Psoas muscle (tissue), 8 donors: ENCODE measurements at places on chromosomes 7 and 10. TPM values are rescaled to one million over a fixed set of nuclear protein-coding genes. Genes with fewer than 3 reads are reported as not detected.

GRCh38 chr7:31910191-31910590 lies 160.0 kb downstream of the PDE1C start:
- no peak overlapping the region for H3K4me3 ChIP-seq
- no peaks in the 10 kb centered on the region for H3K27me3 ChIP-seq
- DNase-seq: no peak
- no peaks in the 10 kb centered on the region for H3K4me1 ChIP-seq
- H3K27ac ChIP-seq: no peak overlapping the region

GRCh38 chr7:47568547-47568946 lies 13.4 kb downstream of the TNS3 start:
- no peaks in the 10 kb centered on the region for H3K36me3 ChIP-seq
- no peaks in the 10 kb centered on the region for H3K27me3 ChIP-seq
- peaks cover 22% of the 10 kb centered on the region for H3K4me1 ChIP-seq
- H3K4me3 ChIP-seq: no peak overlapping the region

DNA sequence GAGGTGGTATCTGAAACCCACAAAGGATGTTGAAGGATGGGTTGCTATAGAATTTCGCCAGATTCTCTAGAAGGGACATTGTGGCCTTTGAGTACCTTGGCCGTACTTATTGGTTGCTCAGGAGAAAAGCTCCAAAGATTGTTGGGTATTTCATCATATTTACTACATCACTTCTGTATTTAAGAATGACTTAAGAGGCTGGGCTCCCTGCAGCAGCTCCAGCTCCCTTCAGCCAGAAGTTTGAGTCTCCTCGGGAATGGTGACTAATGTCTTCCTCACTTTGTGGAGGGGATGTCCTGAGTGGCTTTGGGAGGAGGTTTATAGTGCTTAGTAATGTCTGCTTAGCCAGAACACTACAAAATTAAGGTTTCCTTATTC lies 18.1 kb downstream of the MINDY4 start:
- no peak overlapping the region for H3K4me3 ChIP-seq
- H3K36me3 ChIP-seq: peaks cover 23% of the 10 kb centered on the region
- DNase-seq: peak; percentile 30
- no peaks in the 10 kb centered on the region for H3K27me3 ChIP-seq
- no peak overlapping the region for H3K27ac ChIP-seq

DNA sequence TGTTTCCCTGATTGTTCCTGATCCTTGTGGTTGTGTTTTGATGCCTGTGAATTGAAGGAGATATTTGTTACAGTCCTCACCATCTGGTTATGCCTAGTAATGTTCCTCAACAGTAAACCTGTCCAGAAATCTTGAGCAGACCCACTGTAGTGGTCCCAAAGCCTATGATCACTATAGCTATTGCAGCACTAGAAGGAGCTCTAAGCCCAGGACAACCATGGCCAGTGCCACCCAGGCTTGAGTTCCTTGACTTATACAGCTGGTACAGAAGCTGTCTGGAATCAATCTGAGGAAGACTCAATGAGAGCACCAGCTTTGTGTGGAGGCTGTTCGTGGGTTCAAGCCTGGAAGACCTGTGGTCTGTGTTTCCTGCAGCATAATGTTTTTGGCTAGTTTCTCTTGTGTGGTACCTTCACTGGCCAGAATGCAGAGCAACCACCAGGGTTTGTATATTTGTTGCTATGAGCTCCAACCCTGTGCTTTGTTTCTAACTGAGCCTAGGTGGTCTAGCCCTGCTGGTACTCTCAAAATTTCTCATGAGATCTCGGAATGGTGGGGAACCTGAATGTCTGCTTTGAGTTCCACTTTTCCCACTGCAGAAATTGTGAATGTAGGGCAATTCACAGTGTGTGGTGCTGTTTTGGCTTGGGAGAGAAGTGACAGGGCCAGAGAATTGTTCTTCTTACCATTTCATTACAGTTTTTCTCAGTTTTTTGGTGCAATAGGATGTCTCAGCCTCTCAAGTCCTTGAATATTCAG lies 355.2 kb downstream of the SUGCT start:
- H3K36me3 ChIP-seq: no peaks in the 10 kb centered on the region
- no peaks in the 10 kb centered on the region for H3K4me1 ChIP-seq
- no peak overlapping the region for H3K4me3 ChIP-seq
- no peaks in the 10 kb centered on the region for H3K27me3 ChIP-seq

DNA sequence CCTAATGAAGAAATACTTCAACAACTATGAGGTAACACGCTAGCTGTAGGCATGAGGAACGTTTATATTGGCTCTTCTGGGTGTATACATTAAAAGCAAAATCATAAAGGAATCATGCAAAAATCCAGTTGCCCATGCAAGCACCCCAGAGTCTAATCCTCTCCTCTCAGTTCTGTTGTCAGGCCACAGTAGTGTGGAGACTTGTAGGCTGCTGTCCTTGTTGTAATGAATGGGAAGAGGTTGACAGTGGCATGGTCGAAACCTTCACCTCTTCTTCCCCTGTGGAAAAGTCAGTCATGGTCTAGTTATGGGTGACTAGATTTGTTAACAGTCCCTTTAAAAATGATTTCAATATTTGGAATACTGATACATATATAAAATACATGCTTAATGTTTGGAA lies 121.3 kb downstream of the CNOT4 start:
- no peak for DNase-seq
- H3K27ac ChIP-seq: no peak overlapping the region
- no peaks in the 10 kb centered on the region for H3K27me3 ChIP-seq
- no peak overlapping the region for H3K4me3 ChIP-seq
- peaks cover 14% of the 10 kb centered on the region for H3K4me1 ChIP-seq

DNA sequence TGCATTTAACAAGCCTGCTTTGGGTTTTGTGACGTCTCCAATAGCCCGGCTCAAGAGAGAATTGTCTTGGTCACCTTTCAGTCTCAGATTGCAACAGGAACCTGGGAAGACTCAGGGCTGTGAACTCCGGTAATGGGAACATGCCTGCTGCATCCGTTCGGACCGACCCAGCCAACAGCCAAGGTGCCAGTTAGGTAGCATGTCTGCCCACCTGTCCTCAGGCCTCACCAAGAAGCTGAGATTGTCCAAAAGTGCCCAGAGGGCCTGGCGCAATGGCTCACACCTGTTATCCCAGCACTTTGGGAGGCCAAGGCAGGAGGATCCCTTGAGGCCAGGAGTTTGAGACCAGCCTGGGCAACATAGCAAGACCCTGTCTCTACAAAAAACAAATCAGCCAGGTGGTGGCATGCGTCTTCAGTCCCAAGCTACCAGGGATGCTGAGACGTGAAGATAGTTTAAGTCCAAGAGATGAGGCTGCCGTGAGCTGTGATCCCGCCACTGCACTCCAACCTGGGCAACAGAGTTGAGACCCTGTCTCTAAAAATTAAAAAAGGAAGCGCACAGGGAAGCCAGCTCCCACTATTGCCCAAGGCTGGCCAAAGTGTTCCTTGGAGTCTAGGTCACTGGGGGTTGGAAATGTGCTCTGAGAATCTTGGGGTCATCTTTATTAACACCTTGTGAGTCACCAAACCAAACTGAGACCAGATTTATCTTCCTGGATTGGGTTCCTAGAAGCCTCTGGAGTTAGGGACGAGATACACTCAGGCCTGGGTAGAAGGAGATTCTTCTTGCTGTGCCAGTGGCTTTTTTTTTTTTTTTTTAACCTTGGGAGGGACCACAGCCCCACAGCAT lies 26.9 kb downstream of the BAG3 start:
- H3K4me1 ChIP-seq: peaks cover 85% of the 10 kb centered on the region
- peak overlapping the region; percentile 90 for H3K27ac ChIP-seq
- H3K27me3 ChIP-seq: no peaks in the 10 kb centered on the region

Gene CLCN1
- 10.9 TPM for total RNA-seq
